ENCODE measurements at places on chromosomes 13 and 19.
A peak's percentile ranks its signal among the peaks of the same experiment; 100 is the strongest.

GRCh38 chr13:47215736-47216135, 318.9 kb upstream of the HTR2A start:
- DNase-seq, result no peak

DNA sequence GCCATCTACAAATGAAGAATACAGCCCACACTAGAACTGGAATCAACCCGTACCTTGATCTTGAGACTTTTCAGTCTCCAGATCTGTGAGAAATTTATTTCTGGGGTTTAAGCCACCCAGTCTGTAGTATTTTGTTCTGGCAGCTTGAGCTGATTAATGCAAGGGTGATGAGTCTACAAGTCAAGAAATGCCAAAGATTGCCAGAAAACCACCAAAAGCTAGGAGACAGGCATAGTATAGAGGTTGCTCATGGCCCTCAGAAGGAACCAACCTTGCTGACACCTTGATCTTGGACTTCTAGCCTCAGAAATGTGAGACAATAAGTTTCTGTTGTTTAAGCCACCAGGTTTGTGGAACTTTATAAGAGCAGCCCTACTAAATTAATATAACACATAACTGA, 428.2 kb upstream of the KLF12 start:
- no peak for DNase-seq

DNA sequence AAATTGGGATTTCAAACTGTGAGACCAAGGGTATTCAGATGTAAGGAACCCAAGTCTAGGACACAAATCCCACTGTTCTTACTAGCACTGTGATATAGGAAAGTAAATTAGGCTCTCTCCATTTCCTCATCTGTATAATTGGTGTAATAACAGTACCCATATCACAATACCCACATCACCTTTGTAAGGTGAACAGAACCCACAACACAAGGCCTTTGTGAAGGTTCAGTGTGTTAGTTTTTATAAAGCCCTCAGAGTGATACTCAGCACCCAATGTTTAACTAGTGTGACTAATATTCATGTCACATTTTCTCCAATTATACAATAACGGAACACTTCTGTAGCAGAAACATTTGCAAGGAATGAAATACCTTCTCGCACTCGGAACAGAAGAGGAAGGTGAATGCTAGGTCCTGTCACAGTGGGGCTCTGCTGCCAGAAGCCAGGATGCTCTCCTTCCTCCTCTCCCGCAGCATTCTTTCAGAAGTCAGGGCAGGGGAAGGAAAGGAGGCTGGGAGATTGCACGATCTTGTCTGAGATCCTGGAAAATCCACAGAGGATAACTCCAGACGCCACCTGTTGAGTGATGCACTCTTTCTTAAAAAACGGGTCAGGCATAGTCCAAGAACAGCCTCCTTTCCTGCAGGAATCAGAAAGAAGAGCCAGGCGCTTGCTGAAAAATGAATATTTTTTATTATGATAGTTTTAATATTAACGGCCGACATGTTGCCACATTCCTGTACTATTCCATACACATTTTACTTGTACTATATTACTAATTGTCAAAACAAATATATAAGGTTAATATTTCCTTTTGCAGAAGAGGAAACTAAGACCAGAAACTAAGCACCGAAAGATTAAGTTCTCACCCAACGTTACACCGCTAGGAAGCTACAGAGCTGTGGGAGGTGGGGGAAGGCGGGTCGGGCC, 762 bp downstream of the ZNF45 start:
- DNase-seq, result no peak

DNA sequence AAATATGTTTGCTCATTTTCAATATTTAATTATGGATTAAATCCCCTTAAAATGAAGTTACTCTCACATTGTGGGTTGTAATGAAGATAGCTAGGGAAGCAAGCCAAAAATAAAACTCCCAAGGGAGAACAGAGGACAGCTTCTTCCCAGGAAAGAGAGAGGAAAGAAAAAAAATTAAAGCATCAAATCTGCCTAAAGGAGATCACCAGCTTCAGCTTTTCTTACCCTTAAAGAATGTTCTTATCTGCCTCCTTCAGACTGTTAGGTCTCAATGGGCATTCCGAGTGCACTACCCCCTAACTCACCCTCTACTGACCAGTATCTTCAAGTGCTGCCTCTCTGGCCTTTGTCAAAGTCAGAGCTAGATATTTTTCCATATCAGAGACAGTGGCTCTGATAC, 55.2 kb downstream of the XPO4 start:
- no peak for DNase-seq

DNA sequence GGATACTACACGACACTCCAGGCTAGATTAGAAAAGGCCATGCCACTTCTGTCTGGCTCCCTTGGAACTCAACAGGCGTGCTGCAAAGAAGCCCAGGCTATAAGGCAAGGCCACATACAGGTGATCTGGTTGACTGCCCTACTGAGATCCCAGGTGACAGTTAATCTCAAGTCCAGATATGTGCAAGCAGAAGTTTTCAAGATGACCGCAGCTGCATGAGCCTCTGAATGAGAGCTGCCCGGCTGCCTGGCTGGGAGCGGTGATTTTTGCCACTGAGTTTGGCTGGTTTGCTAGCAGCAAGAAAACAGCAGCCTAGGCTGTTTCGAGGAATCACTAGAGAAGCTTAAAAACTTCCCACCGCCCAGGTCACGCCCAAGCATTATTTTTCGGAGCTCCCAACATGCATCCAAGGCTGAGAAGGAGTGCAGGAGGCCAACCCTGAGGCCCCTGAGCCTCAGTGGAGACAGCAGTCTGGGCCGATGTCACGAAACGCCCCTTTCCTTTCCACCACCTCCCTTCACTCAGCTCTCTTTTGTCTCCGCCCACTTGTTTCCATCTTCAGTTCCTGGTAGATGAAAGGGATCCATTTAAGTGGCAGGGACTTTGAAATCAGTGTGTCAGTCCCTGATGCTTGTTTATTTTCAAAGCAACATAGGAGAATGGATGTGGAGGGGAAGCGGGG, 14.0 kb upstream of the URI1 start:
- DNase-seq, result no peak

- no peak for DNase-seq
Observed at GRCh38 chr13:85806553-85807175, 7.4 kb upstream of the SLITRK6 start.

DNA sequence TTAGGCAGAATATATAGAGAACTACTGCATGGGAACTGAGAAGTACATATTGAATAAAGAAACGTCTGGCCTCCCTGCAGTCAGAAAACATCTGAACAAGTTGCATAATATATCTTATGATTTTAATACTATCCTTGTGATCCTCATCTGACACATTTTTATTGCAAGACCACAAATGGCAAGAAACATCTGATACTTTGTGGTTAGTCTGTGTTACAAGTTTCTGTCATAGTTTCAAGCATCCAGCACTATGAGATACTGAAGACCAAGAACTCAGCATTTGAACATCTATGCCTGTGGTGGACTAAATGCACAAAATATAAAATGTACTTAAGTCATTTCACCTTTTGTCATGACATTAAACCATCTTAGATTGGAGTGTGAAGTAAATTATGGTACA, 1175.8 kb upstream of the MIR17HG start:
- no peak for DNase-seq

DNA sequence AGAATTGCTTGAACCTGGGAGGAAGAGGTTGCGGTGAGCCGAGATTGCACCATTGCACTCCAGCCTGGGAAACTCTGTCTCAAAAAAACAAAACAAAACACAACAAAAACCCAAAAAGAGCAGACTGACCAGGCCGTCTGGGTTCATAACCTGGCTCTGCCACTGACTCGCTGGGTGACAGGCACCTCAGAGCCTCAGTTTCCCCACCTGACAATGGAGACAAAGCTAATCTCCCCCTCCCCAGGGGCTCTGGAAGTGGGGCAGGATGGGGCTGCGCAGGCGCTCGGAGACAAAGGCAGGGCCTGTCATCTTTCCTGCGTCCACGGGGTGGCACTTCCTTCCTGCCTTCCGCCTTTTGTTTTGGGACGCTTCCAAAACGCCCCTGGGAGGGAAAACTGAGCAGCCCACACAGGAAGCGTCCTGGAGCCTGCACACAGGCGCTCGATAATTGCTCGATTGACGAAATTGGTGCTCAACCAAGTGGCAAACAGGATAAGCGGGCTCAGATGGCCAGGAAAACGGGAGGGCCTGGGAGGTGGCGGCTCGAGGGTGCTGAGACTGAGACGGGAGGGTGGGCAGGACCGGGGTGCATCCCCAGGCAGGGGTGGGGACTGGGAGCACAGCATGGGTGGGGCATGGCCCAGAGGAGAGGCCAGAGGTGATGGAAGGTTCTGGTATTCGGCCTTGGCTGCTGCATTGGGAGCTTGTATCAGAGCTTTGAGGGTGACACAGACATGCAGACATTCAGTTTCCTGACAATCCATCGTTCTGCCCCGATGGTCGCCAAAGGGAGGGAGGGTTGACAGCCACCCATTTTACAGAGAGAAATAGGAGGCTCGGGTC, 17.8 kb downstream of the SPC24 start:
- DNase-seq, result peak; percentile 66

DNA sequence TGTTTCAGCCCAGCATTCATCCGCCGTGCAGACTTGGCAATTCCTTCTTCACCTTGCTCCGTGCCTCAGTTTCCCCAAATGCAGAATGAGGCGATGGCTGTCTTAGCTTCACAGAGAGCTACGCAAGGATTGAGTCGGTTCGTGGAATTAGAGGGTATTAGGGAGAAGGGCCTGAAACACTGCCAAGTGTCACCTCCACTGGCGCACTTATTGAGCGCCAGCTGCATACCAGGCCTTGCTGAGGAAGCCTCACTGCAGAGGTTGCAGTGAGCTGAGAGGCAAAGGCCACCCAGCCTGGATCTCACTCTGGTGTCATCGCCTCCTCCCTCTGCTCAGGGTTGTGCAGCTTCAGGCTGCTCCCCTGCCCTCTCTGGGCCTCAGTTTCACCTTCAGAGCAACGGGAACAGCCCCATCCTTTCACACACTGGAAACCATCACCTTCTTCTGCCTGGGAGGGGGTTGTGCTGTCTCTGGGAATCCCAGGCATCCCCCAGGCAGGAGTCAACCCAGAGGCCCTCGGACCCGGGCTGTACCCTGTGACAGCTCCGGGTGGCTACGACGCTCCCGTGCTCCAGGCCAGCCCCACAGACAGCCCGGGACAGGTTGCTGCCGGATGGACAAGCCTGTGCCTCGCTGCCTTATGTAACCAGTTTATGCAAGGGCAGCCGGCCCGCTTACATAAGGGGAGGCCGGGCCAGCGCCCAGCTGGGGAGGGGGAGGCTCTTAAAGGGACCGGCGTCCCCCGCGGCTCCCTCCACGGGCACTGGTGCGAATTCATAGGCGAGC, 31.9 kb downstream of the NFIC start:
- DNase-seq, result peak; percentile 69

DNA sequence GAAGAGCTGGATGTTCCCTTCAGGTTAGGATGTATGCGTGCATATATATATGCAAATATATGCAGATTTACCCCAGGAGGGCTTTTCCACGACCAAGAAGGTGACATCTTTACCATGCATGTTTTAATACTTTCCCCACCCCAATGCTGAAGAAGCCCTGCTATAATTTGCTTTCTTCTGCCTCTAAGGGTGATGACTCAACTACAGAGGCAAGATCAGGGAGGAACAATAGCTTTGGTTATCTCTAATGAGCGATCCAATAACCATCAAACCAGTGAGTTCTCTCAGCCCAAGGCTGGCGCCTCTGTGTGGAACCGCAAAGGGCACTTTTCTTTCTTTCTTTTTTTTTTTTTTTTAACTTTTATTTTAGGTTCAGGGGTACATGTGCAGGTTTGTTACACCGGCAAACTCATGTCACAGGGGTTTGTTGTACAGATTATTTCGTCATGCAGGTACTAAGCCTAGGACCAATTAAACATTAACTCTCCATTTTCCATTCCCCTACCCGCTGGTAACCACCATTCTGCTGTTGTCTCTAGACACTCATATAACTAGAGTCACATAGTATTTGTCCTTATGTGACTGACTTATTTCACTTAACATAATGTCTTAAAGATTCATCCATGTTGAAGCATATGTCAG, 25.7 kb upstream of the UBE2L5 start:
- no peak for DNase-seq

GRCh38 chr19:38917516-38917915, 5.5 kb upstream of the CCER2 start:
- no peak for DNase-seq

DNA sequence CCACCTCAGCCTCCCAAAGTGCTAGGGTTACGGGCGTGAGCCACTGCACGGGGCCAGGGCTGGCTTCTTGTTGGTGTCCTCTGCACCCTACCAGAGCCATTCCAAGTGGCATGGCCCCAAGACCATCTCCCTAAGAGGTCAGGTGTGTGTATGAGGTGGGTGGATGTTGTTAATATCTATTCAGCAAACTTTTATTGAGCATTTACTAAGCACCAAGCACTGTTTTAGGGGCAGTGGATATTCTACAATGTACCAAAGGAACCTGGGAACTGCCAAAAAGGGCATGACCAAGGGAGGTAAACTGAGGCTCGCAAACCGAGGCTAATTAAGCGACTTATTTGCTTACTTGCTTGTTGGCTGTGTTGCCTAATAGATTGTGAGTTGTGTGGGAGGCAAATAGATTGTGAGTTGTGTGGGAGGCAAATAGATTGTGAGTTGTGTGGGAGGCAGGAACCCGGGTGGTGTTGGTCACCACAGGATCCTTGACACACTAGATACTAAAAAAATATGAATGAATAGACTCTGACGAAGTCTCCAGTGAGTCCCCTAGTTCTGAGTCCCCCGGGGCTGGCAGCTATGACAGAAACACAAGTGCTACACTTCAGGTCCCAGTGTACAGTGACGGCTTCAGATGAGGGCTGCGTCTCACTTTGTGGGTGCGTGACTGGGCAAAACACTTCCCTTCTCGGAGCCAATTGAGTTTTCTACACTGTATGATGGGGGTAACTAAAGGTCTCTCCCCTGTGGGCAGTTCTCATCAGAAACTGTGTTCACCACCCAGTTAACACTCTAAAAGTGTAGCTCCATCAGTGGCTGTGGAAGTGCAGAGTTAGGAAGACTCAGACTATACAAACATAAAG, 5.0 kb upstream of the BICRA start:
- DNase-seq, result no peak

Data from amygdala (tissue), 56 donors.